ENCODE measurements at places on chromosomes 11 and 22.

- no peak for DNase-seq
Observed at GRCh38 chr11:33532720-33533385, 167.8 kb downstream of the C11orf91 start.

- DNase-seq: no peak
Observed at GRCh38 chr11:65788821-65789220, 2.0 kb downstream of the OVOL1 start.

DNA sequence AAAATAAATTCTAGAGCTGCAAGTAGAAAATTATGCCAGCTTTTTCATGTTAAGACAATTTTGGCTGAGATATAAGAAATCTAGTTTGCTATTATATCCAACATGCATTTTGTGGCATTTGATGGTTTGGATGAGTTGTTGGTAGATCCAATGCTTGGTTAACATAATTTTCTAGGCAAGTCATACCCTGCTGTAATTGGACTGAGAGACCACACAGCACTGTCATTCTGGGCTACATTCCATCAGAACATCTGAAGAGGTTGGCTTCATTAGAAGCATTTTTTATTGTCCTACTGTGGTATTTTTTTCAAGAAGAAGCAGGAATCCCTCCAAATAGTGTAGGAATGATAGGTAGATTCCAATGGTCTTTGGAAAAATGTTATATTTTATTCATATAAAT is 561.0 kb downstream of the LUZP2 start:
- no peak for DNase-seq

DNA sequence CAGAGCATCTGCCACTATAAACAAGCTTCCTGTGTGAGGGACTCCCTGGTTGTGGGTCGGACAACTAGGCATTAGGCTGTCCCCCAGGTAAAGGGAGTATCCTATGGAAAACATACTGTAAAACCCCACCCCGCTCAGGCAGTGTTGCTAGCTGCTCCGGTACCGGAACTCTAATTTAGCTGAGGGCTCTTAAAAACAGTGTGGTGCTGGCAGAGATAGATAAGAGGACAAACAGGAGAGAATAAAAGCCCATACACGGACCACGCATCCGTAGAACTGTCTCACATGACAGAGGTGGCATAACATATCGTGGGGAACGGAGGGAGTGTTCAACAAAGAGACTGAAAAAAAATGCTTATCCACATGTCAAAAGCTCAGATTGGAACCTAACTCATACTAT is 3.4 kb upstream of the MOGAT2 start:
- DNase-seq: no peak

DNA sequence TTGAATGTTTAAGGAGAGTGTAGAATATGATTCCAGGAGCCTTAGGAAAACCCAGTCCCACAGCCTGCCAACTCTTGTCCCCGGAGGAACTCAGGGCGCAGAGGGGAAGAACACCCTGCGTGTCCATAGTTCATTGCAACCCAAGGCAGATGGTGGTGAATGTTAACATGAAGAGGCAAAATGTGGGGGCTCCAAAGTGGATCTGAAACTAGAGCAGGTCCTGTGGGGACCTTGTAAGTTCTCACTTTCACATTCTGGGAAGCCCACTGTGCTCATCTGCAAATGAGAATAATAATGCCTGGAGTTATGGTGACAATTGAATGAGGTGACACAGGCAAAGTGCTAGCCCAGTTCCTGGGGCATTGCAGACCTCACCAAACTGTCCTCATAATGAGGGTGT is 201.1 kb downstream of the DBX1 start:
- DNase-seq: no peak

DNA sequence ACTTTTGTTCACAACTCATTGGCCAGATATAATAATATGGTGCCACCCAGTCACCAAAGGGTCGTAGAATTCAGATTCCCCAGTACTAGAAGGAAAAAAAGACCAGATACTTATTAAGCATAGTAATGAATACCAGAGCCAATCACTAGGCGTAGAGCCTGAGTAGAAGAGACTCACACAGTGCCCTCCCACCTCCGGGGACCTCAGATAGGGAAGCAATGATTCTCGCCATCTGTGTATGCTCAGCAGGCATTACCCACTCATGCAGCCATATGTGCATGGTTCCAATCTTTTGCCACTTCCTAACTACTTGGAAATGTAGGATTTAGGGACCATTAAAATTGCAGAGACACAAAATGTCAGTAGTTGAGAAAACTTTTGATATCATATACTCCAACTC is 85.3 kb downstream of the C11orf87 start:
- peak; percentile 16 for DNase-seq

DNA sequence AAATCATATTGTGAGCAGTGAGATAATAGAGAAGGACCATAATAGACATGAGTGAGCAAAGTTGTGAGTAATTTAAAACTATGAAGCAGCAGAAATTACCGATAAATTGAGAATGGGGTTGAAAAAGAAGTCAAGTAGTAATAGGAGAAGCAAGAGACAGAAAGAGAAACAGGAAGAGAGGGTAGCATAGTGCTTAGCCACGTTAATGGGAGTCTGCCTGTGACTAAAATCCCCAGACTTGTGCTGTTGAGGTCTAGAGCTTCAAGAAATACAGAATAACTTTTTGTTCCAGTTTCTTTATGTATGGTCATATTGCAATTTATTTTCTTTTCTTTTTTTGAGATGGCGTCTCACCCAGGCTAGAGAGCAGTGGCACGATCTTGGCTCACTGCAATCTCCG is 368.7 kb downstream of the METTL15 start:
- no peak for DNase-seq

- DNase-seq: no peak
Observed at GRCh38 chr11:45927684-45928413, 5.4 kb downstream of the LARGE2 start.

DNA sequence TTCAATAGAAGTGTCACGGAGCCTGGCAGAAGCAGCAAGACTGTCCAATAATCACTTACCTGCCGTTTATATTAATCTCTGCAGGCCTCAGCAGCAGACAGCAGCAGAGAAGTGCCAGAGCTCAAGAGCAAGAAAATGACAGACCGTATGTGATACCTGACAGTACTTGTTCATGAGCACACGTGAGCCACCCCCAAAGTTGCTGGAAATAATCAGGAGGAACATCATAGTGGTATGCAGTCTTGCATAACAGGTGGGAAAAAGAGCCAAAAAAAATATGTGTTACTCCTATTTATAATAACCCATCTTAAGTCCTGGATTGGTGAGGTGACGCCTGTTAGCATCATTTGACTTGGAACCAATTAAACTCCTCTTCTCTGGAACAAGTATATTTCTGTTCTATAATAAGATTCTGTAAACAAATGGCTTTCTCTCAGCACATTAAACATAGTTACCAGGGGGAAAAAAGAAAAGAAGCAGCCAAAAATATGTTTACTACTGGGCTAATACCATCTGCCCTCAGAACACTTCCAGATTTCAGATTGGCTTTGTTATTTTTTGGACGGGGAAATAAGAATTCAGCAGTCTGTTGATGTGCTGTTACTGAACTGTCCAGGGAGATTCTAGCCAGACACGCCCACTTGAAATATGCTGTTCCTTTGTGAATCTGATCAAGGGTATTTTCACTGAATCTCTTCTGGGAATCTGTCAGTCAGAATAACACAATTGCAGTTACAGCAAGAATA is 7.9 kb upstream of the SLN start:
- DNase-seq: peak; percentile 68

DNA sequence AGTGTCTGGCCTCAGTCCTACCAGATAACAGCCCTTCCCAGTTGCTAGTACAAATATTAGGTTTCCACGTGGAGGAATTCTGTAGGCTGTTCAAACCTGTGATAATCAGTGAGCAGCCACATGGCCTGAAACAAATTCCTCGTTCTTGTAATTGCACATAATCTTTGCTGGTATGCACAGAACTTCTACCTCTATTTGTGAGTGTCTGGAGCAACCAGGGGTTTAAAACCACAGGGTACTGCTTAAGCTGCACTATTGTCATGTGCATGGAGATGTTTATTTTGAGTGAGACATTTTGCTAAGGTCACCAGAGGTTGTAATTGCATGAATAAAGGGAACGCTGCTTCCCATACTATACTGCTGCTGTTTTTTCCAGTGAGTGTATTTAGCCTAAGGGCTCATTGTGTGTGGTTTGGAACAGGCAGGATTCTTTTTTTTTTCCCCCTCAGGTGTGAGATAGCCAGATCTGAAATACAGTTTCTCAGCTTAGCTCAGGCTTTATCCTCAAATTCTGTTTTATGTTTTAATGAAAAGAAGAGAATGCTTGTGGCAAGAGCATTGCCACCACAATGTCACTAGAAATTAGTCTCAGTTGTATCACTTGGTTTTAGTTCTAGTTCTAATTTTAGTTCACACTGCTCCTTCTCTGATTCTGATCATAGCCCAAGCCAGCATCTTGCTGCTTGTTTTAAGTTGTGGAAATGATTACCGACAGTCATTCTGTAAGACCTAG is 60.5 kb downstream of the CYB5R2 start:
- DNase-seq: no peak

DNA sequence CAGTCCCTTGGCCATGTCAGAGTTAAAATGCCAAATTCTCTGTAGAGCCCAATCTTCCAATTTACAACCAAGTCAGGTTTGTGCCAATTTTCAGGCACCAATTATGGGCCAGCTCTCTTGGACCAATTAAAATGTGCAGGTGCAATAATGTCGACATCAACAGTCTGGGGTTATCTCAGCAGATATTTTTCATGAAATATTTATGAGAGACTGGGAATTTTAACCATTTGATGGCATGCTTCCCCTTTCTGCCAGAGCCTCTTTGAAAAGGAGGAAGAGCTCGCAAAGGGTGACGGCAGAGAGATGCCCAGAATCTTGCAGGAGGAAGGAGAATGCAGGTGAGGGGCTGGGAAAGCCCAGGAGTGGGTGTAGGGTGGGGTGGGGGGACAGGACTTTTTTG is 100.8 kb upstream of the SYT13 start:
- no peak for DNase-seq

DNA sequence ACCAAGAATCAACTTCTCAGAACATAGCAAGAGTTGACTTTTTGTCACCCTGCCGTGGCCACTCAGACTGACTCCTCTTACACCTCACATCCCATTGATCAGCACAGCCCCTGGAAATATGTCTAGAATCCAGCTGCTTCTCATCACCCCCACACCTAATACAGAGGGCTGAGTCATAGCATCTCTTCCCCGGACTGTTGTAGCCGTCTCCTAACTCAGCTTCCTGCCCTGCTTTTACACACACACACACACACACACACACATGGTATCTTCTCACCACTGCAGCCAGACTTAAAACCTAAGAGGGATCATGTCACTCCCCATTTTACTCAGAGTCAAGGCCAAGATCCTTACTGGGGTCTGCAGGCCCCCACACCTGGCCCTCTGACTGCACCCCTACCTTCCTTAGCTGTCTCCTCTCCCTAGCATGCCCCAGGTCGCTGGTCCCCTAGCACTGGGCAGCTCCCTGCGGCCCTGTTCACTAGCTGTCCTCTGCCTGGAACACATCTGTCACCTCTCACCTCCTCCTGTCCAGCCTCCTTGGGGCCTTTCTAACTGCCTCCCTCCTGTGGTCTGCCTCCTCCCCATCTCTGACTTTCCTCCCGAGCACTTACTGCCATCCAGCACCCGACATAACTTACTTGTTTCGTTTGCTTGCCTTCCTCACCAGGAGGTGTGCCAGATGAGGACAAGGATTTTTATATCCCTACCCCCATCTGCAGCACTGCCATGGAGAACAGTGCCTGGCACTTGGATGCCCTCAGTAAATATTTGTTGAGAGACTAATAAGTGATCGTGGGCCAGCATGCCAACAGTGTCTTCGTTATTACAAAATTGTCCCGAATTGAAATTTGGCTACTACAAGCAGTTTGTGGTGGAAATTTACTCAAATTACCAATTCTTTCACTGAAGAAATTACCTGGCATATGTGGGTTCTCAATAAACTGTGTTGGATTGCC is 61.9 kb downstream of the BMAL1 start:
- no peak for DNase-seq

GRCh38 chr11:2677127-2677526 is 22.7 kb downstream of the KCNQ1OT1 start:
- DNase-seq: no peak

GRCh38 chr11:44954051-44954906 is 3.6 kb upstream of the TP53I11 start:
- DNase-seq: no peak

DNA sequence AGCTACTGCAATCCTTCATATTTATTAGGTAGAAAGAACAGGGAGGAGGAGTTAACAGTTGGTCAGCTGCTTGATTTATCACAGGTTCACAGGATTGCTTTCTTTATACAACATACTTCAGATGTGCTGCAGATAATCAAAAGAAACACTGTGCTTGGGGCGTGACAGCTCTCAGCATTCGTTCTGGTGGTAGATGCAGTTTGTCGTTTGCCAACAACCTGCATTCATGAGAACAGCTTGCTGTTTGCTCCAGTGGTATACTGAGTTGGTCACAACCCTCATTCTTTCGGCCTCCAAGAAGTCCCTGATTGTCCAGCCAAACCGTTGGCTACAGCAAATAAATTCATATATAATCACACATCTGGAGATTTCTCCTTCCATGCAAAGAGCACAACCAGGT is 120.5 kb downstream of the ZNF280B start:
- no peak for DNase-seq

DNA sequence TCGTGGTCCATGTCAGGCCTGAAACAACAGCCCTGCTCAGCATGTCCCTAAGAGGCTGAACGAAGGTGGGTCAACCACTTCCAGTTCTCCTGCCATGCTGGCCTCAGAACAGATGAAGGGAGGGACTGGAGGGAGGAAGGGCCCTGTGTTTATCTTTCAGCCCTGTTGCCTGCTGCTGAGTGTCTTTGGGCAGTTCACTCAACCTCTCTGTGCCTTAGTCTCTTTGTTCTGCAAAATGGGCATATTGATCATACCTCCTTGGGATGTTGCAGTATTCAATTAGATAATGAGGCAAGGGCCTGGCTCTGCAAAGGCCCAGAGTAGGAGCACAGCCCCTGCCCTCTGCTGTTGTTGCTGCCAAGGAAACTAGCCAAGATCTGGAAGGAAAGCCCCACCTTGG is 207.5 kb downstream of the MN1 start:
- no peak for DNase-seq

DNA sequence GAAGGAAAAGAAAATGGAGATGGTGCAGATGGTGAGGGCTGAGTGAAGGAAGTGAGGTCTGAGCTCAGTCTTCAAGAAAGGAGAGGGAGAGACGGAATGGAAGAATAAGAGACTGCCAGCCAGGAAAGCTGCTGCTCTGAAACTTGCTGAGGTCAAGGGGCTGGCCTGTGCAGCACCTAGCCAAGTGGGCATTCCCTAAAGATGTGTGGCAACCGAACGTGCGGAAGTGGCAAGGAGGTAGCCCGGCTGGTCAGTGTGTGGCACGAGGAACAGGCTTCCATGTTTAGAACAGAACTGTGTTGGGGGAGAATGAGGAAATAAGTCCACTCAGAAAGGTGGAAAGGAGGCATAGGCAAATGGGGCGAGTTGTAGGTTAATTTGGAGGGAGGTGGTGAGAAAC is 7.6 kb upstream of the IGSF9B start:
- DNase-seq: no peak

- no peak for DNase-seq
Observed at GRCh38 chr11:31798554-31799434, 12.3 kb downstream of the PAX6 start.

- DNase-seq: no peak
Observed at GRCh38 chr11:35142481-35143075, 3.6 kb downstream of the CD44 start.

GRCh38 chr22:17633217-17633997 is 4.9 kb upstream of the ATP6V1E1 start:
- DNase-seq: no peak

Data from DMS 273 treated with DMSO at 0.1 percent for 48 hours (cell line).